ENCODE measurements at places on chromosomes 16 and 17.
A peak's percentile ranks its signal among the peaks of the same experiment; 100 is the strongest.

DNA sequence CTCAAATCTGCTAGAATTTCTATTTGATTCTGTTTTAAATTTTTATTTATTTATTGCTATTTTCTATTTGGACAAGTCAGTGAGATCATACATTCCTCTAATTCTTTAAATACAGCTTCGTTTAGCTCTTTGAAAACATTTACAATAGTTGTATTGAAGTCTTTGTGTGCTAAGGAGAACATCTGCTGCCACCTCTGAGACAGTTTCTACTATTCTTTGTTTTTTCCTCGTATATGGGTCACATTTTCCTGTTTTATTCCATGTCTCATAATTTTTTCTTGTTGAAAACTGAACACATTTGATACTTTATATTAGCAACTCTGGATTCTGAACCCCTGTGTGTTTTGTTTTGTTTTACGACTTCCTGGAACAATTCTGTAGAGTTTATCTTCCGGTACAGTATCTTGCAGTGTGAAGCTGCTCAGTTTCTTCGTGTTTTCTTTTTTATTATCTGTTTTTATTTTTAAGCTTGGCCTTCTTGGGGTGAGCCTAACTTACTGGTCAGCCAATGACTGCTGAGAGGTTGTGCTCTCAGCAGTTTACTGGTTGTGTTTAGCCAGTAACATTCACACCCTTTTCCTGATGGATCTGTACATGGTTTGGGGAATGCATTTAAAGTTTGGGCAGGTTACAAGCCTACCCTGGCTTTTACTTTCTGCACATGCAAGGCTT lies 99.0 kb downstream of the CA4 start:
- DNase-seq, result no peak

- no peak for DNase-seq
Observed at GRCh38 chr17:37294888-37295287, 80.9 kb upstream of the C17orf78 start.

DNA sequence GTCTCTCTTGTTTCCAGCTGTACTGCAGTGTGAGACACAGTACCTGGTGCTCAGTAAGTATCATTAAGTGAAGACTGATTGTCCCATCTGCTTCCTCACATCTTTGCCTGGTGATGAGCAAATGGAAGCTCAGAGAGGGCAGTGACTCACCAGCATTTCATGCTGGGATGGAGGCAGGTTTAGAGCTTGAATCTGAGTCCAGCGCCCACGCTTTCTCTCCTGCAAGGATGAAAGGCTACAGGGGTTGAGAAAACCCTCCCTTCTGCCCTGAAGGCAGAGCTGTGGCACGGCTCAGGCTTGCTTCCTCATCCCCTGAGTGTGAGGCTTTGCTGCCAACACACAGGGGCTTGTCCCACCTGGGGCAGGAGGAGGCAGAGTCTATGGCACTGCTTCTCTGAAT lies 1.5 kb upstream of the RNF112 start:
- DNase-seq, result no peak

DNA sequence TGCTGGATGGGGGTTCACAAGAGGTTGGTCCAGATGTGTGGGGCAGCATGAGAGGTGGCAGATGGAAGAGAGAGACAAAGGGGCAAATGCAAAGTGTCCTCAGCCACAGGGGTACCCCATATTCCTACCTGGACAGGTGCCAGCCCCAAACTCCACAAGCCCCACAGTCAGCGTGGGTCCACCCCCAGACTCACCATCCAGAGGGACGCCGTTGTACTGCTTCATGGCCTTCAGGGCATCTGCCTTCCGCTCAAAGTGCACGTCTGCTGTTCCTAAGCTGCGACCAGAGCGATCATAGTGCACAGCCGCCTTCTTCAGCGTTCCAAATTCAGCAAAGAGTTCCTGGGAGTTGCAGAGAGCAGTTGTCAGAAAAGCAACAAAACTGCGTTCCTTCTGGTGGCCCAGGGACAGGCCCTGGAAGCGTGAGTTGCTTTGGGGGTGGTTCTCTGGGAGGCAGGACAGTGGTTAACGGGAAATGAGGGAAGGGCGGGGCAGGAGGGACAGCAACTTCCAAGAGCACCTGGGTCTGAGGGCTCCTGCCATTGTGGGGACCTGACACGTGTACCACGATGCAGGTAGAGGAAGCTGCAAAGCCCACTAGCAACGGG lies 2.3 kb downstream of the ALYREF start:
- no peak for DNase-seq

DNA sequence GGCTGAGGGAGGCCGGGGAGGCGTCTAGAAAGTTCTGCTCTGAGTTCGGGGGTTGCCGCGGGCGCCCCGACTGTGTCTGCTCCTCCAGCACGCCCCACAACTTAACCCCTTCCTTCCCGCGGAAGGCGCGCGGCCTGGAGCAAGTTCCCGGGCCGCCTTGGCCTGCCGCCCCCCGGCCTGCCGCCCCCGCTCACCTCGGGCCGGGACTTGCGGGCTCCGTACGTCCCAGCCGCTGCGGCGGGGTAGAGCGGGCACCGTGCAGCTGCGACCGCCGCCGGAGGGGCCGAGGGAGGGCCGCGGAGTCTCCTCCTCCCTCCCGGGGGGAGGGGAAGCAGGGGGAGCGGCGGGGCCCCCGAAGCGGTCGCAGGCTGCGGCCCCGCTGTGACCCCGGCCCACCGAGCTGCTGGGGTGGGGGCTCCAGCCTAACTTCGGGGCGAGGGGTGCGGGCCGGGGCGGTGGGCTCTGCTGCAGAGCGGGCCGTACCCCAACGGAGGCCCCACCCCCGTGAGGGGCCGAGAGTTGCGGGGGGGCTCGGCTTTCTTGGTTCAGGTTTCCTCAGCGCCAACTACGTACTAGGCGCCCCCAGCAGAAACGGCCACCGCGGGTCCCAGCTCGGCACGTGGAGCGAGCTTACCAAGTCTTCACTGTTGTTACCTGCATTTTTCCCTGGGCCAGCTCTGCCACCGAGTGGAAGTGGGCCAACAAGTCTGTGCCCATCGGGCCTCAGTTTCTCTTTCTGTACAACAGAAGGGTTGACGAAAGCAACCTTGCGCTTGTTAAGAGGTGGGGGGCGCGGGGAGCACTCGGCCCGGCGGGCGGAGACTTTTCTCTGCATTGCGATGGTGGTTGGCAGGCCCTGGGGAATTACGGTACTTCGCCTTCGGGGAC lies at the start of gene CCDC102A:
TSS of gene CCDC102A (minus strand) at position 266 of the 888 bp plus-strand sequence. CDS start 7,394 bp downstream, outside the sequence.
- peak; percentile 34 for DNase-seq

- no peak for DNase-seq
Observed at GRCh38 chr17:75181110-75181509, 1.6 kb downstream of the SUMO2 start.

DNA sequence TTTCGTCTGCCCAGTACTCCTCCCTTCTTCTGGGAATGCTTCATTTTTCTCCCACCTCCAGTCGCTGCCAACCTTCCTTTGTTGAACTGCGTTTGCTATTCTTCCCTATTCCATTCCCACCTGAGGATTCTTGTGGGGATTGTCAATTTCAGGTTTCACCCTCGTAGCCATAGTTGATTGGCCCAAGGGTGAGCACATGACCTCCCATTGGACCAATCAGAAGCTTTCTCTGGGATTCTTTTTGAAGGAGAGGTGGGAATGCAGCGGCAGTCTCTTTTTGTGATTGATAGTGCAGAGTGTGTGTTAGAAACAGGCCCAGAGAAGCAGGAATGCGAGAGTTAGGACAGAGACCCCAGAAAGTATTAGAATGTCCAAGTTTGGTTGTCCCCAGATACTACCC lies 49.1 kb upstream of the GPRC5B start:
- no peak for DNase-seq

Data from activated T-helper 1 cell treated with Interleukin-2 at 50 U/mL for 16 hours (primary cell).